Activated T-helper 1 cell treated with anti-CD3 and anti-CD28 coated beads, Interleukin-12 subunit alpha, Interleukin-12 subunit beta, Interleukin-2, Interleukin-4 antibody, amounts not matched to agents 30 ng/mL and 10 ng/mL and 1 ng/mL, durations not matched to agents 14 hours and 24 hours and 36 hours (primary cell): ENCODE measurements at places on chromosomes 2 and 18.

DNA sequence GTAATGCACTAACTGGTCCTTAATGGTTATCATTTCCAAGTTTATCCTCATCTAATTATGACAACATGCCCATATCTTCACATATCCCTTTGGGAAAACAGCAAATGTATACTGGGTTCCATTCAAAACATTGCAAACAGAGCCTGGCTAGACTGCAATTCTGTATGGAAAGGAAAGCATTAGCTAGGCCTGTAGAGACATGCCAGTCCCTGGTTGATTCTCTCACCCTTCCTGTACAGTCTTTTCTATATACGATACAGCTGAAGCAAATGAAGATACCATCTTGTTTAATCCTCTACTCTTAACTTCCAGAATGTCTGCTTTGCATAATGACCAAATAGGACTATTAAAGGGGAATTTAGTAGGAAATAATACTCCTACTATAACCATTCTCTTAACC, 294.4 kb upstream of the MC4R start:
- DNase-seq: no peak

DNA sequence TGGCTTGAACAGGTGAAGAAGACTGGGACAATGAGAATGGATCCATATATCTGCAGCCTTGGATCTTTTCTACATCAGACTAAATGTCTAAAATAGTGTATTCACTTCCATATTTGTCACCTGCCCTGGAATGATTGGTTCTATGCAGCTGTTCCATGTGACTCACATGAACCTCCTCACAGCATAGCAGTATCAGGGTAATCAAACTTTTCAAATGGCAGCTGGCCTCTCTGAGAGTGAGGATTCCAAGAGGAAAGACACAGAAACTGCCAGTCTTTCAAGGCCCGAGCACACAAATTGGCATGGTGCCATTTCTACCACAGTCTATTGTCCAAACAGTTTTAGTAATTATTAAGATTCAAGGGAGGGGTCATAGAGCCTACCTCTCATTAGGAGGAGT, 859.3 kb downstream of the BCL11A start:
- no peak for DNase-seq

DNA sequence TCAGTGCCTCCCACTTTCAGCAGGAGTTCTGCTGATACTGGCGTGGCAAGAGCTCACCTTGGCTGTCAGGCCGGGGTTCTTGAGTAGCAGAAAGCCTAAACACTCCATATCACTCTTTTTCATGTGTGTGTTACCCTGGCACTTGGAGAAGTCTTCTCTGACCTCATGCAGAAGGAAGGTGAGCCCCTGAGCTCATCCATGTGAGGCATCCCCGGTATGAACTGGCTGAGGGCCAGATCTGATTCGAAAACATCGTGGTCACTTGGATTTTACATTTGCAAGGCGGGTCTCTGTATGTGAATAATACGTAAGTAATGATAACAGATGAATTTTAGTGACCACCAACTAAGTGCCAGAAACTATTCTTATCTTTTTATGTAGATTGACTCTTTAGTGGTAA, 93.6 kb downstream of the RAPGEF4 start:
- no peak for DNase-seq

DNA sequence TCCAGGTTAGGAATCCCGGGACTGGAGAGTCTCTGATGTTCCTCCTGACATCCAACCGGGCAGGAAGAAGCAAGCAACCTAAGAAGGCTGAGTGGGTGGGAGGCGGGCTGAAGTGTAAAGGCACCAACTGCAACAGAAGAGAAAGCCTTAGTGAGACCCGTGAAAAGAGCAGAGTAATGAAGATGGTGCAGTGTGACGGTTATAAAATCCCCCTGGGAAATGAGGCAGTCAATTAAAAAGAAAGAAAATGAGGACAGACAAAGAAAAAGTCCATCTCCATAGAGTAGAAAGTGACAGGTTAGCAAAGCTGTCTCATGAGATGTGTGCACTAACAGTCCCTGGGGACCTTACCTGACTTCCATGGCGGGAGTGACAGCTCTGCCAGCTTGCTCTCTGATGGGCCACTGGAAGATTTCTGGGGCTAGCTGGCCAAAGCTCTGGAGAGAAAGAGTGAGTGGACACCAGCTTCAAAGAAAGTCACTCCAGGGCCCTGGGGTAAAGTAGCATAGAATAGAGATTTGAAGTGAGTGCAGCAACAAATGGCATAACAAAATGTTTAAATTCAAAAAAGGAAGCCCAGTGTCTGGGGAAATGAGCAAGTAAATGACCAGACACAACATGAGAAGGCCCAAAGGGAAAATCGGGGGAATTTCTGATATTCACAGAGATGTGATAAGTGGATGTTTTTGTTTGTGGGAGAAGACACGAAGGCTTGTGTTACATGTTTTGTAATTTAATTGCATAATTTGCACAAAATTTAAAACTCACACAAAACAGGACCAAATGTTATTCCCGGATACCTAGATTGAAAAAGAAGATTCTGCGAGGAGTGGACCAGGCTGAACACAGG, 44.1 kb upstream of the IGFBP2 start:
- no peak for DNase-seq

GRCh38 chr2:56348392-56349210, 164.8 kb downstream of the CCDC85A start:
- DNase-seq: no peak

DNA sequence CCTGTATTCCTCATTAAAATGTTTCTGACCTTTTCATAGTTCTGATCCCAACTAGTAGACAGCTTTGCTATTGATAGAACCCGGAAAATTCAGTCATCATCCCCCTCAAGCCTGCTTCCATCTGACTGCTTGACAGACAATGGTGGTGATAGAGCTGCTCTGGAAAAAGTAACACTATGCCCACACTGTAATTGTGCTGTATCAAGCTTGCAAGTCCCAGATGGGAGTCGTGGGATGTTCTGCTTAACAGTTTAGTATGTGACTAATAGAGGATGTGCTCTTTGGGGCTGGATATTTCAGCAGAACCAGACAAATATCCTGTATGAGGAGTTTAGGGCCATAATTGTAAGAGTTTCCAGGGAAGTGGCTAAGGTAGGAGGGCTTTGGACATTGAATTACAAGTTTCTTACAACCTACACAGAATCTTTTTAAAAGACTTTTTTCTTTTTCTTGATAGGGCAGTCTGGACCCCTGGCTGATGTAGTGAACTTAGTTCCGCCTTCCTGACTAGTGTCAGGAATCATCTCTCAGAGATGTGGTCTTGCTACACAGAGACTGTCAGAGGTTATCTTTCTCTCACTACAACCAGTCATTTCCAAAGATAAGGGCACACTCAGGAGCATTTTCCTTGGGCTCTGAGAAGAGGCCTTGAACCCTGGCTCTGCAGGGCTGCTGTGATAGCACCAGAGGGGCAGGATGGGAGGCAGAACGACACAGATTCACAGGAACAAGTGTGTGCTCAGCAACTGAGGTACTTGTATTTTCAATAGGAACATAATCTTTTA, 158.0 kb upstream of the RBMS1 start:
- DNase-seq: no peak

- DNase-seq: no peak
These were observed 75.4 kb downstream of the SFXN5 start for GRCh38 chr2:72996117-72996502.

- DNase-seq: no peak
These were observed 807.8 kb upstream of the CDH2 start for GRCh38 chr18:28984731-28985130.

GRCh38 chr2:235963853-235964577, 204.2 kb downstream of the GBX2 start:
- no peak for DNase-seq
